Activated CD8-positive, alpha-beta T cell treated with anti-CD3 and anti-CD28 coated beads, Interleukin-2, amount 10 ng/mL, durations not matched to agents 7 days and 5 days (primary cell): ENCODE measurements at places on chromosomes 11 and 22. TPM values are rescaled to one million over a fixed set of nuclear protein-coding genes. Genes with fewer than 3 reads are reported as not detected.
A peak's percentile ranks its signal among the peaks of the same experiment; 100 is the strongest.

Gene SPI1
- total RNA-seq, result not detected

Gene FOLR2
- not detected for total RNA-seq

Gene SOX6
- total RNA-seq, result not detected

Gene CARD18
- total RNA-seq, result not detected

Gene PRODH
- total RNA-seq, result not detected

Gene NRGN
- 5.7 TPM for total RNA-seq

Gene FERMT3
- total RNA-seq, result 261 TPM

Gene MYO18B
- 1.2 TPM for total RNA-seq

GRCh38 chr11:104688731-104689130 lies 209.5 kb downstream of the CASP12 start:
- peaks cover 14% of the 10 kb centered on the region for H3K36me3 ChIP-seq
- no peaks in the 10 kb centered on the region for H3K27me3 ChIP-seq
- no peak overlapping the region for H3K4me3 ChIP-seq
- H3K4me1 ChIP-seq, result peaks cover 10% of the 10 kb centered on the region

- no peaks in the 10 kb centered on the region for H3K4me1 ChIP-seq
- no peak overlapping the region for H3K4me3 ChIP-seq
- no peaks in the 10 kb centered on the region for H3K36me3 ChIP-seq
- H3K27ac ChIP-seq, result no peak overlapping the region
Measured at GRCh38 chr11:47071791-47072261, 104.9 kb downstream of the ARFGAP2 start.

DNA sequence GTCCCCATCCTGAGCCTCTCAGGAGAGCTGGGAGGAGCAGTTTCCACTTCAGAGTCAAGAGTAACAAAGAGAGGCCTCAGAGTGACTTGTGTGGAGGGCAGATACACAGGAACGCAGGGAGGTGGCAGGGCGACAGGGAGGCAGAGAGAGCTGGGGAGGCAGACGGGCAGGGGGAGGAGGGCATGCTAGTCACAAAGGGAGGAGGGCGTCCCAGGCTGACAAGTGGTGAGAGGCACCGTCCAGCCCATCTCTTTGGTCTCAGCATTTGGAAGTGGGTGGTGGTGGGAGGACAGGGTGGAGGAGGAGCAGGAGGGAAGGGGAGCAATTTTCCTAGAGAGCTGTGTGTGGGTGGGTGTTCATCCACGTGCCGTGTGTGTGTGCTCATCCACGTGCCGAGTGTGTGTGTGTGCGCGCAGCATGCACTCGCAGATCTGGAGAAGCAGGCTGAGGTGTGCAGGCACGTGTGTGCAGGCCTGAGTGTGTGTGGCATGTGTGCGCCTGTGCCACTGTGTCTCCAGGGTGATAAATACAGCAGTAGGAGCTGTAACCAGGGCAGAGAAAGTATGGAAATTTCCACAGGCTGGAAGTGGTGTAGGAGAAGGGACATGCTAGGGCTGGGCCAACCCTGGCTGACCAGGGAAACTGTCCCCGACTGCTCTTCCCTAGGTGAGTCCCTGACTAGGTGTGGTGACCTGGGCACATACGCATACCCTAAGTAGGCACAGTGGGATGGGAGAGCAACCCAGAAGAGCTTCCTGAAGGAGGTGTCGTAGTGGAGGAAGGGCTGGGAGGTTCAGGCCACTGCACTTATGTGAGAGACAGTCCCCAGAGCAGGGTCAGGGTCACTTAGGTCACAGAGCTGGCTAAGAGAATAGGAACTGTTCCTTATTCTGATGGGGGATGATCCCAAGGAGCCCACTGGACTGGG lies 7.3 kb upstream of the PDE2A start:
- H3K27ac ChIP-seq, result no peak overlapping the region
- no peak for DNase-seq
- peaks cover 23% of the 10 kb centered on the region for H3K27me3 ChIP-seq
- no peak overlapping the region for H3K4me3 ChIP-seq

- no peaks in the 10 kb centered on the region for H3K4me1 ChIP-seq
- no peaks in the 10 kb centered on the region for H3K36me3 ChIP-seq
- DNase-seq, result no peak
- H3K4me3 ChIP-seq, result no peak overlapping the region
- H3K27ac ChIP-seq, result no peak overlapping the region
- peaks cover 14% of the 10 kb centered on the region for H3K27me3 ChIP-seq
Measured at GRCh38 chr11:69213964-69214363, 58.2 kb downstream of the SMIM38 start.

DNA sequence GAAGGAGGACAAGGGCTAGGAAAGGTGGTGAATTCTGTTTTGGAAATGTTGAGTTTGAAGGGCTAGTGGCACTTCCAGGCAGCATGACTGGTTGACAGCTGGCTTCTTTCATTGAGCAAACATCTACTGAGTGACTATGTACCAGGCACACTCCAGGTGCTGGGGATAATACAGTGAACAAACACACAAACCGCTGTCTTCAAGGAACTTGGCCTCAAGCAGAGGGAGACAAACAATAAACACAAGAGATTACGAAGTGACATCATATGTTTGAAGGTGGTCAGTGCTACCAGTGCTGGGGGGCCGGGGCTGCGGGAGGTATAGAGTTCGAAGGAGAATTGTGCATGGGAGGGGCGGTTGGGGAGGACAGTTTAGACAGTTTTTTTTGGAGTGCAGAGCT lies 197.0 kb upstream of the SORL1-AS1 start:
- H3K27ac ChIP-seq, result no peak overlapping the region
- H3K4me3 ChIP-seq, result no peak overlapping the region

- peaks cover 2% of the 10 kb centered on the region for H3K36me3 ChIP-seq
- H3K4me1 ChIP-seq, result peaks cover 9% of the 10 kb centered on the region
- DNase-seq, result no peak
- H3K27me3 ChIP-seq, result no peaks in the 10 kb centered on the region
- H3K27ac ChIP-seq, result no peak overlapping the region
Measured at GRCh38 chr11:111770581-111771134, 4.5 kb upstream of the PPP2R1B start.

GRCh38 chr22:29071261-29072045 lies 1.4 kb upstream of the KREMEN1 start:
- peaks cover 73% of the 10 kb centered on the region for H3K27me3 ChIP-seq
- peak overlapping the region; percentile 48 for H3K4me3 ChIP-seq
- H3K36me3 ChIP-seq, result no peaks in the 10 kb centered on the region
- H3K27ac ChIP-seq, result no peak overlapping the region
- H3K4me1 ChIP-seq, result peaks cover 19% of the 10 kb centered on the region

DNA sequence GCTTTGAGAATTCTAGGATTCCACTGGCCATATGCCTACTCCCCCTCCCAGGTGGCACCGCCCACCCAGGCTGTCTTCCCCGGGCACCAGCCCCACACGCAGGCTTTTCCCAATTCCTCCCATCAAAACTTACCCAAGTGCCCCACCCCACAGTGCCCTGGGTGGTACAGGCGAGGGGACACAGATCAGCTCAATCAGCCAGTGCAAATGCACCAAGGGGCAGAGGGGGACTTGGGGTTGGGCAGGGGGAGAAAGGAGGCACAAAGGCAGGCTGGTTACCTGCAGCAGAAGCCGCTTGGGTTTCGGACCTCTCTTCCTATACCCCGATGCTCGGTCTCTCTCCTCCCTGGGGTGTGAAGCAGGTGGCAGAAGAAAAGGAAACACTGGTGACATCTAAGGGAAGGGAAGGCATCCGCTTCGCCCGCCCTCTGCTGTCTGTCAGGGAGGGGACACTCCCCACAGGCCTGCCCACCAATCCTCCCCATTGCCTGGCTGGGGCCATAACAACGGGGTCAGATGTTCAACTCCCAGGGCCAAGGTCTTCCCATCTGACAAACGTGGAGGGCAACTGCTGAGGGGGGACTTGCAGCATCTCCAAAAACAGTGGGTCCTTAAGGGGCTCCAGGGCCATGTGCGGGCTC lies 14.0 kb downstream of the CBX7 start:
- DNase-seq, result no peak
- peaks cover 5% of the 10 kb centered on the region for H3K4me1 ChIP-seq
- no peak overlapping the region for H3K27ac ChIP-seq
- no peak overlapping the region for H3K4me3 ChIP-seq
- H3K36me3 ChIP-seq, result no peaks in the 10 kb centered on the region

DNA sequence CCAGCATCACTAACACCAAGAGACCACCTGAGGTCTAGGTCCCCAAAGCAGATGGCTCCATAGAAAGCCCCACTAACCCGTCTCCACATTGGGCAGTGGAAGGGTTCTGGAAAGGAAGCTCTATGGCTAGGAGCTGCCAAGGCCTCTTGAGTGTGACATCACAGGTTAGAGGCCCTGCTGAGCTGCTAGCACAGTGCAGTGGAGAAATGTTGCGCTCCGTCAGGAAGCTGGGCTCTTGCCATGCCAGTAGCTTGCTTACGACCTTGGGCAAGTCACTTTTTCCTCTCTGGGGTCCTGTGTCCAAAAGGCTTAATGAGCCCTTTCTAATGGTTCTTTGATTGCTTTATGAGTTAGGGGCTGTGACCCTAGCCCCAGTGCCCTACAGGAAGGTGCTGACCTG lies 10.6 kb downstream of the PIK3IP1 start:
- H3K36me3 ChIP-seq, result peaks cover 65% of the 10 kb centered on the region
- no peaks in the 10 kb centered on the region for H3K27me3 ChIP-seq
- H3K4me1 ChIP-seq, result peaks cover 54% of the 10 kb centered on the region
- H3K27ac ChIP-seq, result no peak overlapping the region
- no peak for DNase-seq
- no peak overlapping the region for H3K4me3 ChIP-seq

DNA sequence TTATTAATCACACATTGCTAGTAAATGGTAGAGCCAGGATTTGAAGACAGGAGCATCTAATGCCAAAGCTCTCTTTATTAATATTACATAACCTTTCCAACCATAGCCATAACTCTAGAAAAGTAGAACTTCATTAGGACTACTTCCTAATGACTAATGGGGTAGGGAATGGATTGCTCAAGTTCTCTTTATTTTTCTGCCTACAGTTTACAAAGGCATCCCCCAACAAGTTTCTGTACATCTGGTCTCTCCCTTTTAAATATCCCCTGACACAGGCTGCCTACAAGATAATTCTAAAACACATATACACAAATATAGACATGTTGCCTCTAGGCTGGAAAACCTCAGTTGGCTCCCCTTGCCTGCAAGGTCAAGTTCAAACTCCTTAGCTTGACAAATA lies 534.9 kb downstream of the SOX6 start:
- H3K4me1 ChIP-seq, result no peaks in the 10 kb centered on the region
- H3K36me3 ChIP-seq, result no peaks in the 10 kb centered on the region
- no peak for DNase-seq
- no peak overlapping the region for H3K27ac ChIP-seq
- no peak overlapping the region for H3K4me3 ChIP-seq

GRCh38 chr11:24653901-24654300 lies 157.0 kb downstream of the LUZP2 start:
- no peaks in the 10 kb centered on the region for H3K27me3 ChIP-seq
- H3K36me3 ChIP-seq, result no peaks in the 10 kb centered on the region
- H3K4me3 ChIP-seq, result no peak overlapping the region
- no peaks in the 10 kb centered on the region for H3K4me1 ChIP-seq
- DNase-seq, result no peak
- no peak overlapping the region for H3K27ac ChIP-seq

DNA sequence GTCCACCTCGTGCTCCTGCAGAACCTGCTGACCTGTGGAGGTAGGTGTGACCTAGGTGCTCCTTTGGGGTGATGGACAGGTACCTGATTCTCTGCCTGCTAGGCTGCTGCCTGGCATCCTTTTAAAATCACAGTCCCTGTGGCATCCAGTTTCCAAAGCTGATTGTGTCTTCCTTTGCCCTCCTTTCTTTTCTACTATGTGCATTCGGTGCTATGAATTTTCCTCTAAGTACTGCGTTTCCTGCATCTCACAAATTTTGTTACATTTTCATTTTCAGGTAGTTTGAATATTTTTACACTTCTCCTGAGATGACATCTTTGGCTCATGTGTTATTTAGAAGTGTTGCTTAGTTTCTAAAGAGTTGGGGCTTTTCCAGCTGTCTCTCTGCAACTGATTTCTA lies 30.9 kb upstream of the PPP6R3 start:
- H3K36me3 ChIP-seq, result peaks cover 57% of the 10 kb centered on the region
- H3K27me3 ChIP-seq, result no peaks in the 10 kb centered on the region
- no peak overlapping the region for H3K4me3 ChIP-seq
- no peak overlapping the region for H3K27ac ChIP-seq

- no peak overlapping the region for H3K27ac ChIP-seq
- H3K4me1 ChIP-seq, result no peaks in the 10 kb centered on the region
- no peaks in the 10 kb centered on the region for H3K36me3 ChIP-seq
- no peak for DNase-seq
Measured at GRCh38 chr11:113105592-113105991, 144.4 kb downstream of the NCAM1 start.

DNA sequence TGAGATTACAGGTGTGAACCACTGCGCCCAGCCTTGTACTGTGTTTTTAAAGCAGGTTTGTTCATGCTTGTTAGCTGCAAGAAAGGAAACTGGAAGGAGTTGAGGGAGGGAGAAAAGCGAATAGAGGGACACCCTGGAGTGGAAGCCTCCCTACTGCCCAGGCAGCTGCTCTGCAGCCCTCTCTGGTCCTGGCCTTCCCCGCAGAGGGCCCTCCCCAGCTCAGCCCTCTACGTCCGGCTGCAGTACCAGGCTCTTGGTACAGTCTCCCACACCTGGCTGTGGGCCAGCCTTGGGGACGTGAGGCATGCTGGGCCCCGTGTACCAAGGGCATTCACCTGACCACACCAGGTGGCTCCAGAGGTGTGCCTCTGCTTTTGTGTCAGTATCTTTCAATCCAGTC lies 70.8 kb downstream of the MED15 start:
- H3K4me3 ChIP-seq, result no peak overlapping the region
- DNase-seq, result no peak
- peaks cover 9% of the 10 kb centered on the region for H3K4me1 ChIP-seq
- peaks cover 54% of the 10 kb centered on the region for H3K36me3 ChIP-seq
- H3K27me3 ChIP-seq, result no peaks in the 10 kb centered on the region

DNA sequence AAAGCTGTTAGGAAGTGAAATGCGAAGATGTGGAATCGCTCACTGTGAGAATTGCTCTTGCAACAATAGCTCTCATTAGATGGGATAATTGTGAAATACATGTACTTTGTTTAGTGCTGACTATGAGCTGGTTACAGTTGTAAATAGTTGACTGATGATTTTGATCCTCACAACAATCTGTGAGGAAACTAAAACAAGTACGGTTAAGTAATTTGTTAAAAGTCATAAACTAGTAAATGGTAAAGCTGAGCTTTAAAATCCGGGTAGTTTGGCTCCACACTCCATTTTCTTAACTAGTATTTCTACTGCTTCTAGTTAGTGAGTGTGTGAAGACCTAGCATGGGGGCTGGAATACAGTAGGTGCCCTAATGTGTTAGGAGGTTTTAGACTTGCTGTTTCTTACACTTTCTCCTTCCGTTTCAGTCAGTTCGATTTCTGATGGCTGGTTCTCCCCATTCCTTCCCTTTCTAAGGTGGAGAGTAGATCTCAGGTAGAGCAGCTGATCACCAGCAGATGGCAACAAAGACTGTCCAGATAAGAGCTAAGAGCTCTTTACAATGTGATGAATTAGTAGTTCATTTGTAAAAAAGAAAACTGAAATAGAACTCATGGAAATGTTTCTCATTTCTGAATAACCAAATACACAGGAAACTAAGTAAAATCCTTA lies 16.3 kb upstream of the CYP2R1 start:
- peak; percentile 63 for DNase-seq
- H3K36me3 ChIP-seq, result peaks cover 7% of the 10 kb centered on the region
- no peak overlapping the region for H3K4me3 ChIP-seq
- H3K27ac ChIP-seq, result no peak overlapping the region
- H3K27me3 ChIP-seq, result no peaks in the 10 kb centered on the region
